Stimulated activated CD4-positive, alpha-beta T cell treated with anti-CD3 and anti-CD28 coated beads, Interleukin-15, amount 100 ng/mL, for 1 hour (primary cell): ENCODE measurements at places on chromosomes 11 and 22.
A peak's percentile ranks its signal among the peaks of the same experiment; 100 is the strongest.

DNA sequence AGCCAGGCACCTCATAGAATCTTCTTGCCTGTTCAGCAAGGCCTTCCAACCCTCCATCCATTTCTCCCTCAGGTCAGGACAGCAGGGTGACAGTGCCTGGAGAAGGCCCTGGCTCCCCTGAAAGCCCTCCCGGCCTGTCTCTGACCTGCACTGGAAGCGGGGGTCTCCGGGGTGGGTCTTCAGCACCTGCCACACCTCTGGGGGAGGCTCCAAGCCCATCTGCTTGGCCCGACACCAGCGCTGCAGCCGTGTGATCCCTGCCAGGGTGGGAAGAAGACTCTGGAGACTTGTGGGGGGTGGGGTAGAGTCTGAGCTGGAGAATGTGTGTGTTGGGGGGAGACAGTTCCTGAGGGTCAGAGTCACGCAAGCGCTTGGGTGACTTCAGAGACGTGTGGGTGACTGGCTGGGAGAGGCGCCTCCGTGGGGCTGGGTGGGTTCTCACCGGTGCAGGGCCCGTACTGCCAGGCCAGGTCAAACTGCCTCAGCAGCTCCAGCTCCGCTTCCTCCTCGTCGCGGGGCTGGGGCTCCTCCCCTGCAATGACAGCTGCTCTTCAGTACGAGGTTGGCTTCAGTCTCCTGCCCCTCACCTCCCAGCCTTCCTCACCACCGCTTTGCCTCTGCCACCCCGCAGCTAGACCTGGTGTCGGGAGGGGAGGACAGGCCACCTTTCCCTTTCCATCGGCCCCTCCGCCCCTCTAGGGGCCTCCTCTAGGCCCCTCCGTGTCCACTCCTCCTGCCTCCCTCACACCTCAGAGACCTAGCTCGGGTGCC is 615 bp downstream of the POLD4 start:
- DNase-seq = no peak

- no peak for DNase-seq
Measured at GRCh38 chr11:93984196-93984567, 37.0 kb upstream of the HEPHL1 start.

GRCh38 chr22:33897448-33897835 is 22.8 kb downstream of the LARGE1 start:
- no peak for DNase-seq

DNA sequence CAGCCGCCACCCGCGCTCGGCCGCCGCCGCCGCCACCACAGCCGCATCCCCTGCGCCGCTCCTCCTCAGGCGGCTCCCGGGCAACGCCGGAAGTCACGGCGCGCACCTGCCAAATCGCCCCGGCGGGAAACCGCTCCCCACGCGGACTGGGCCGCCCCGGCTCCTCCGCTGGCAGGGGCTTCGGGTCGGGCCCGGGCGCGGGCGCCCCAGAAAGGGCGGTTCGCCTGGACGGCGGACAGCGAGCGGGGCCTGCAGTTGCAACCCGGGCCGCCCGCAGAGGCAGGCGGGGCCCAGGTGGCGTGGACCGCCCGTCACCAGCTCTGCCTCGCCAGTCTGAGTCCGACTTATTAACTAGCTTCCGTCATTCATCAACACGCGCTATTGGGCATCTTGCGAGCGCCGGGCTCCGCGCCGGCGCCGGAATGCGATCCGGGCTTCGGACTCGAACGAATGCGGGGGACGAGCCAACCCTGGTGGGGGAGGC is at the start of gene HIRA:
HIRA (minus strand) TSS at position 85 of the 484 bp plus-strand sequence. CDS start 257 bp downstream, outside the sequence.
- peak; percentile 89 for DNase-seq

DNA sequence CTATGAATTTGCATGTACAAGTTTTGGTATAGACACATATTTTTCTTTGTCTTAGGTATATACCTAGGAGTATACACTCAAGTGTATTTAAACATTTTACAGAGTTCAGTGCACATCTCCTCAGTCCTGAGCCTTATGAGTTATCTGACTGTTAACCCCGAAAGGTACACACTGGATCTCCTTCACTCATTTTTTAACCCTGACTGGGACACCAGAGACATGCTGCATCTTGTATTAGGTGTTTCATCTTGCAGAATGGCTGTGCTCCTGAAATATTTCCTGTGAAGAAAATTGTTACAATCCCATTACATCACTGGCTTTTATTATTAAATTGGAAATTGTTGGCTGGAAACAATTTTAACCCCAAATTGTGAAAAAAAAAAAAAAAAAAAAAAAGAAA is 15.3 kb downstream of the PARVA start:
- DNase-seq = no peak

GRCh38 chr11:45043755-45044475 is 93.2 kb upstream of the TP53I11 start:
- DNase-seq = no peak

- DNase-seq = no peak
Measured at GRCh38 chr22:35947794-35948425, 80.7 kb downstream of the RBFOX2 start.

DNA sequence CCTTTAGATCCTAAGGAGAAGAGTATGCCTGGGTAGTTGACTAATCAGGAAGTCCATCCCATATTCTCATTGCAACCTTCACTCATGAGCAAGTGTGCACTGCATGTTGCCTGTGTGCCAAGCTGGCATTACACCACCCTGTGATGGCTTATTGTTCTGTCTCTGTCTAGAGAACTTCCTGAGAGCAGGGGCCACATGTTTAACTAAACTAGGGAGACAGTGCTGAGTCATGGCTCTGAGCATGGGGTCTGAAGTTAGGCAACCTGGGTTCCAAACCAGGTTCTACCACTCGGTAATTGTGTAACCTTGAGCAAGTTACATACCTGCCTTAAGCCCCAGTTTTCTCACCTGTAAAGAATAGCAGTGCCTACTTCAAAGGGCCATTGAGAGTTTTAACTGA is 39.6 kb downstream of the CSNK2A3 start:
- no peak for DNase-seq

- no peak for DNase-seq
Measured at GRCh38 chr11:44673688-44674087, 53.1 kb upstream of the TSPAN18 start.

DNA sequence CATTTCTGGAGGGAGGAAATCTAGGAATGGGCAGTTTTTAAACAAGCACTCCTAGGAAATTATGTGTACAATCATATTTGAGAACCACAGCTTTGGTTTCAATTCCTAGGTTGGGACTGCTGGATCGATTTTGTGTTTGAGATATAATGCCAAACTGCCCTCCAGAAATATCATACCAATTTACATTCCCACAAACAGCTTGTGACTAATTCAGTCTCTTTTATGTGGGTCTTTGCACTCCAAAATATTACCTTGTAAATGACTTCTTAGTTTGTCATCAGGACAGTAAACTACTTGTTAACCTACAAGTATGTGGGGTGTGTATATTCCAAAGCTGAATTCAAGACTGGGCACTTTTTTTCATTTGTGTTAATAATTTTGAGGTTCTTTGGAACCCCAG is 9.8 kb upstream of the BARX2 start:
- no peak for DNase-seq
